ENCODE measurements at places on chromosomes 3 and 15.

GRCh38 chr3:107985496-107985895, 105.3 kb downstream of the CD47 start:
- peak; percentile 17 for DNase-seq

DNA sequence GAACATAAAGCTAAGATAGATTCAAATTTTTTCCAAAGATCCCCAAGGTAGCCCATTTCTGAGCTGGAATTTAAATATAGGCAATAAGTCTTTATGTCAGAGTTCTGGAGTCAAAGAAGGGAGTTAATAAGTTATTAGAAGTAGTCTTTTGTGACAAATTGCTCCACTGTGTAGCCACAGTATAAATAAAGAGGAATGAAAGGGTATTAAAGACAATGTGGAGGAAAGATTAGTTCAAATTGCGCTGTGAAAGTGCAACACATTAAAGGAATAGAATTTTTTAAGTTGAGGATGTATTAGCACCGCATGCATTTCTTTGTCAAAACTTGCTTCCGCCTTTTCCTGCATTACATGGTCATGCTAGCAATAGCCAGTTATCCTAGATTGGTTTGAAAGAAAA, 666.6 kb upstream of the CCDC54 start:
- no peak for DNase-seq

GRCh38 chr3:113552851-113553250, 20.5 kb downstream of the SIDT1 start:
- no peak for DNase-seq

DNA sequence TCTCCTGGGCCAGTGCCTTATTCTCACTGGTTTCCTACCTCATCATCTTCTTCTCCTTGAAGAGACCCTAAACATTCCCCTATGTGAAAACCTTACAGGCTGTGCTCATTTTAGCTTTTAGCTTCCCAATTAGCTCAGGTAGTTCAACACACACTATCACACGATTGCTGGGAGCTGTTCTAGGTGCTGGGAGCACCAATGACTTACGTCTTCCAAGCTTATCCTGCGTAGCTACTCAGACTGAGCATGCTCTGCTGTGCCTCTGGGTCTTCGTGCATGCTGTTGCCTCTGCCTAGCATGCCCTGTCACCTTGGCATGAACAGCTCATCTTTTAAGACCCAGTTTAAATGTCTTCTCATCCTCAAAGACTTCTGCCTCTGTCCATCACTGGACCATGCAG, 55.7 kb upstream of the APEH start:
- DNase-seq = no peak

GRCh38 chr15:40762919-40763800, 708 bp upstream of the GCHFR start:
- DNase-seq = no peak

DNA sequence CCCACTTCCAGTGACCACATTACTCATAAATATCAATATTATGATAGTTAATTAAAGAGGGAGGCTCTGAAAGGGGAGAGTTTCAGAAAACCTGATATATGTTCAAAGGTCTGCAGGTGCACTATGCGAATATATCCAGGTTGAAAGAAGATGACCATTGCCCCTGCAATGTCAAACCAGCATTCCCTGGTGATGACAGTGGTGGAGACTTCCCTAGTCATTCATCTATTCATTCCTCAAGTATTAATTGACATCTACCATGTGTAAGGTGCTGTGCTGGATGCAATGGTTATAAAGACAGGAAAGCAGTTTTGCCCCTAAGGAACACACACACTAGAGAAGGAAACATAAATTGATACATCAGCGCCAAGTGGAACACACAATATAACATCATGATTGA, 588.3 kb upstream of the KCNMB2 start:
- DNase-seq = no peak

- DNase-seq = no peak
These were observed 501.7 kb downstream of the SHQ1 start for GRCh38 chr3:72346526-72346926.
